Naive B cell (primary cell): ENCODE measurements at places on chromosomes 13 and 19.

GRCh38 chr13:91050970-91051369, 296.5 kb upstream of the MIR17HG start:
- DNase-seq = no peak
- no peaks in the 10 kb centered on the region for H3K36me3 ChIP-seq
- H3K4me1 ChIP-seq = no peaks in the 10 kb centered on the region
- no peak overlapping the region for H3K27ac ChIP-seq

- H3K27me3 ChIP-seq = peaks cover 9% of the 10 kb centered on the region
- H3K4me3 ChIP-seq = no peak overlapping the region
- no peak overlapping the region for H3K27ac ChIP-seq
- H3K36me3 ChIP-seq = no peaks in the 10 kb centered on the region
- peaks cover 22% of the 10 kb centered on the region for H3K4me1 ChIP-seq
Measured at GRCh38 chr19:3821156-3821555, 35.0 kb upstream of the MATK start.

GRCh38 chr13:109454167-109454917, 332.0 kb downstream of the IRS2 start:
- no peak for DNase-seq
- no peaks in the 10 kb centered on the region for H3K4me1 ChIP-seq
- H3K27ac ChIP-seq = no peak overlapping the region
- no peak overlapping the region for H3K4me3 ChIP-seq

DNA sequence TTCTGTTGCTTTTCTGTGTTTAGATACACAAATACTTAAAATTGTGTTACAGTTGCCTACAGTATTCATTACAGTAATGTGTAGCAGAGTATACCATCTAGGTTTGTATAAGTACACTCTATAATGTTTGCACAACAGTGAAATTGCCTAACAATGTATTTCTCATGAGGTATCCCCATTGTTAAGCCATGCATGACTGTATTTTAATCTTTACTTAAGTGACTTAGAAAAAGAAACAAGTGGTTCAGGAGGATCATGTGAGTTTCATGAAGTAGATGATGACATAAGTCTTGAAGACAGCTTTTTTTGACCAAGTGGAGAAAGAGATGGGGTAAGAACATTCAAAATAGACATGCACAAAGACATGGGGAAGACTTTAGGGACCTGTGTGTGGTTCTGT, 8.4 kb upstream of the KCTD4 start:
- peaks cover 24% of the 10 kb centered on the region for H3K36me3 ChIP-seq
- H3K27ac ChIP-seq = no peak overlapping the region
- DNase-seq = no peak

DNA sequence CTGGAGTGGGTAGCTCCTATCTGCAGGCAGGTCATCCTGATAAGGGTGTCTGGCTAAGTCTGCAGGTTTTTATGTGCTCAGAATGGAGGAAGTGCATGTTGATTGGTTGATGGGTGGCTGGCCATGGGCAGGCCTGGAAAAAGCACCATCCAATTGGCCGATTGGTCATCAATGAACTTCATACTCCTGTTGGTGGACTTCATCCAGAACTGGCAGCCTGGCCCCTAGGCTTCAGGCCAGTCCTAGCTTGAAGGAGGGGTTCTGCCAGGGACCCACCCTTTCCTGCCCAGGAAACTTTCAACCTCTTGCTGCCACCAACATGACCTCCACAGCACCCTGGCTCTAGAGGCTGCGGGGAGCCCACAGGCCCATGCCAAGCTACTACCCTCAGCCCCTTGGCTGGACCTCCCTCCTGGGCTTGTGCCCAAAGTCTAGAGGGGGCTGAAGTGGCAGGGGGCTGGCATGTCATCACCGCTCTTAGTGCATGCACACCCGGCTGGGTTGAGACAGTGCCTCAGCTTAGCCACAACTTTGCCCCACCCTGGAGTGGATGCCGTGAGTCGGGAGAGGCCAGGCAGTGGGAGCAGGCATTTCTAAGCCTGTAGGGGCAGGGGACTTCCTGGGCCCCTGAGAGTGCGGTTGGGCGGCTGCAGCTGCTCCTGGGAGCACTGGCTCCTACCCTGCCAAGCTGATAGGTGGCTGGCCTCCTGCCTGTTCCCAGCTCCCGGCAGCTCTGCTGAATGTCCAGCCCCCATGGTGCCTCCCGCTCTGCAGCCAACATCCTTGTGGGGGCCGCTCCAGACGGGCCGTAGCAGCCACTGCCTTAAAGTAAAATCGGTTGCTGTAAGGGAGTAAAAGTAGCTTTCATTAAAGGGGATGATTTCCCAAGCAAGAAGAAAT, 13.2 kb downstream of the DNAJC15 start:
- H3K36me3 ChIP-seq = peaks cover 26% of the 10 kb centered on the region
- H3K27ac ChIP-seq = no peak overlapping the region
- no peaks in the 10 kb centered on the region for H3K27me3 ChIP-seq
- no peak overlapping the region for H3K4me3 ChIP-seq

DNA sequence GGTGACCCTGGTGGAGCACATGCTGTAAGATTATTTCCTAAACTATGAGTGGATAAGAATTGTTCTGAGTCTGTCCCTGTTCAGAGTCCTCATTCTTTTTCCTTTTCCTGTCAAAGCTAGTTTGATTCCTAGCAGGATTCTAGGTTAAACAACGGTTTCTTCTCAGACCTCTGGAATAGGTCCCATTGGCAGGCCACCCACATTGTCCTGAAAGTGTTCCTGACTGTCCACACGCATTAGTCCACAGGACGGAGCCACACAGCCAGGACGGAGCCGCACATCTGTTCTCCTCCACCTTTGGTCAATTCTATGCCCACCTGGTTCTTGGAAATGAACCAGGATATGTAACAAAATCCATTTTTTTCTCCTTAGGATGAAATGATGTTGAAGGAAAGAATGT, 46.1 kb downstream of the ANKRD10 start:
- H3K4me1 ChIP-seq = no peaks in the 10 kb centered on the region
- DNase-seq = no peak
- no peak overlapping the region for H3K27ac ChIP-seq
- H3K27me3 ChIP-seq = peaks cover 79% of the 10 kb centered on the region
- H3K36me3 ChIP-seq = no peaks in the 10 kb centered on the region

GRCh38 chr19:47315125-47315821, 5.6 kb downstream of the C5AR1 start:
- no peak for DNase-seq
- H3K36me3 ChIP-seq = no peaks in the 10 kb centered on the region
- peaks cover 34% of the 10 kb centered on the region for H3K27me3 ChIP-seq
- peak overlapping the region; percentile 72 for H3K27ac ChIP-seq
- no peaks in the 10 kb centered on the region for H3K4me1 ChIP-seq
- no peak overlapping the region for H3K4me3 ChIP-seq

- H3K4me1 ChIP-seq = peaks cover 41% of the 10 kb centered on the region
- H3K27ac ChIP-seq = peak overlapping the region; percentile 14
- peaks cover 5% of the 10 kb centered on the region for H3K36me3 ChIP-seq
- peak overlapping the region; percentile 81 for H3K4me3 ChIP-seq
- H3K27me3 ChIP-seq = no peaks in the 10 kb centered on the region
Measured at GRCh38 chr19:1277061-1277460, 1.7 kb downstream of the FAM174C start.

DNA sequence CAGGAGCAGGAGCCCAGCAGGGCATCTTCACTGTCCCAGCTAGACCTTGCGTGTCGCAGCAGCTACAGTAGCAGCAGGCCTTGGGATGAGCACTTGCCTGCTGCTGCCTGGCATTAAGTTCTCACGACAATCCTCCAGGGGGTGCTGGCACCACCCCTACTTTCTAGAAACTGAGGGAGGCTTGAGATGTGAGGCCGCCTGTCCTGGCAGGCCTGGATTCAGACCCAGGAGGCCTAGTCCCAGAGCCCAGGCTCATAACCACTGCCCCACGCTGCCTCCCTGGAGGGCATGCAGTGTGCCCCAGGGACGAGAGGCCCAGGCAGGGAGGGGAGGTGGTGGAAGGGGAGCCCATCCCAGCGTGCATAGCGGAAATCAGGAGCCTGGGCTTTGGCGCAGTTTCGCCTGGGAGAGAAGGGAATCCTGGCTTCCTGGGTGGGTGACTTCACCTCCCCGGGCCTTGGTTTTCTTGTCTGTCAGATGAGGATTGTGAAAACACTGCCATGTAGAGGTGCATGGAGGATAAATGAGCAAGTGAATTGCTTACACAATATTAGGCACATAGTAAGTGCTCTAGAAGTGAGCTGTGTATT, 26.1 kb downstream of the PPP5C start:
- no peaks in the 10 kb centered on the region for H3K36me3 ChIP-seq
- H3K27ac ChIP-seq = no peak overlapping the region
- no peak overlapping the region for H3K4me3 ChIP-seq
- DNase-seq = no peak

GRCh38 chr19:17419154-17419620, 660 bp upstream of the MVB12A start:
- H3K4me3 ChIP-seq = peak overlapping the region; percentile 99
- H3K27me3 ChIP-seq = no peaks in the 10 kb centered on the region
- H3K4me1 ChIP-seq = peaks cover 16% of the 10 kb centered on the region
- no peaks in the 10 kb centered on the region for H3K36me3 ChIP-seq
- no peak for DNase-seq

DNA sequence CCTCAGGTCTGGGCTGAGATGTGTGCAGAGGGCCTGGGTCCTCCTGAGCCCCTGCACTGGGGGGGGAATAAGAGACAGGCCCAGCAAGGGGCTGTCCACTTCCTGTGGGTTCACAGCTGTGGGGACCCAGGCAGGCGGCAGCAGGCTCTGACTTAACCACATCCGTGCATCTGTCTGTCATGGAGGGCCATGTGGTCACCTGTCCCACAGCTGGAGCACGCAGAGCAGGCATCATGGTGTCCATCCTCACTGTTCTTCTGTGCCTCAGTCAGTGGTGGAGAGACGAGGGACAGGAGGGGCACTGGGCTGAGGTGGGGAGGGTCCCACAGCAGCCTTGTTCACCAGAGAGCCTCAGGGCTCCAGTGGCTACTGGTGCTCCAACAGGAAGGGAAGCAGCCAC, 16.3 kb upstream of the KIR3DL3 start:
- H3K4me1 ChIP-seq = peaks cover 6% of the 10 kb centered on the region
- DNase-seq = no peak
- H3K36me3 ChIP-seq = no peaks in the 10 kb centered on the region
- H3K4me3 ChIP-seq = no peak overlapping the region
- no peak overlapping the region for H3K27ac ChIP-seq

DNA sequence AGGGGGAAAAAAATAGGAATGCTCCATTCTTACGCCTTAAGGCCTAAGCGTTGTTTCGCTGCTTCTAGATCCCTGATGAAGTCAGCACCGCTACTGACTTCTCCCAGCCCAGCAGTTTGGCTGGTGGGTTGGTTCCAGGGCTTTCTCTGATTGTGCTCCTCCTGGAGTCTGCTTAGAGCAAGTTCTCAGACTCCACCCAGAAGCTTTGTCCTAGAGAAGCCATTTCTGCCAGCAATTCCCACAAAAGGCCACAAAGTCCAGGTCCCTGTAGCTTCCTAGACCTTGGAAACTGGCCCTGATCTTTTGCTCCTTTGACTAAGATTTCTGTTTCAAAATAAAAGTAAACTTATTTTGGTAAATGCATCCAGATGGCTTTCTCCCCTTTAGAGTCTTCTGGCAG, 65.4 kb downstream of the KCTD12 start:
- no peaks in the 10 kb centered on the region for H3K36me3 ChIP-seq
- H3K4me3 ChIP-seq = no peak overlapping the region
- H3K27ac ChIP-seq = no peak overlapping the region
- no peaks in the 10 kb centered on the region for H3K4me1 ChIP-seq

- no peak for DNase-seq
- no peaks in the 10 kb centered on the region for H3K36me3 ChIP-seq
- no peaks in the 10 kb centered on the region for H3K4me1 ChIP-seq
Measured at GRCh38 chr13:109465148-109465547, 321.2 kb downstream of the IRS2 start.

GRCh38 chr13:33208290-33209220, 77.0 kb downstream of the STARD13 start:
- no peak overlapping the region for H3K4me3 ChIP-seq
- no peaks in the 10 kb centered on the region for H3K36me3 ChIP-seq
- no peaks in the 10 kb centered on the region for H3K4me1 ChIP-seq
- peaks cover 7% of the 10 kb centered on the region for H3K27me3 ChIP-seq
- no peak for DNase-seq
- H3K27ac ChIP-seq = no peak overlapping the region

DNA sequence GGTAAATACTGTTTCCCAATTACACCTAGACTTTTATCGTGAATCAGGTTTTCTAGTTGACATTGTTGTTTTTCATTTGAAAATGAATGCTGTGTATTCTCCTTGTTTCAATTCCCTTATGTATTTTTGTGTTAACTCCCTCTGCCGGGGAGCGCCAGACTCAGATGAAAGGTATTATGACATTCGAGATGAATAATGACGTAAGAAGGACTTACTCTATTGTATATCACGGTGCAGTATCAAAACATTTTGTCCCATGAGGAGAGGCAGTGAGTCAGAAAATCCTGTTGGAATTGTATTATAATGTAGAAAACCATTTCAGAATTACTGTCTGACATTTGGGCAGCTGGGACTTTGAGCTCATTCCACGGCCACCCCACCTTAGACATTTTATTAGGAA, 61.6 kb downstream of the LRCH1 start:
- no peak for DNase-seq
- H3K27me3 ChIP-seq = no peaks in the 10 kb centered on the region
- no peak overlapping the region for H3K27ac ChIP-seq
- H3K4me1 ChIP-seq = peaks cover 72% of the 10 kb centered on the region
- no peaks in the 10 kb centered on the region for H3K36me3 ChIP-seq
